ENCODE measurements at places on chromosomes 3 and 15. TPM values are rescaled to one million over a fixed set of nuclear protein-coding genes. Genes with fewer than 3 reads are reported as not detected.

The CHDH gene
- total RNA-seq = 15.9 TPM

The GOLGA8M gene
- total RNA-seq = 4.9 TPM

GRCh38 chr15:85047271-85047948, 65.8 kb downstream of the PDE8A start:
- no peaks in the 10 kb centered on the region for H3K4me1 ChIP-seq
- H3K36me3 ChIP-seq = no peaks in the 10 kb centered on the region
- no peaks in the 10 kb centered on the region for H3K27me3 ChIP-seq
- H3K4me3 ChIP-seq = no peak overlapping the region
- DNase-seq = peak; percentile 33
- H3K27ac ChIP-seq = peak overlapping the region; percentile 28

GRCh38 chr3:43236008-43236407, 50.3 kb upstream of the SNRK start:
- H3K4me1 ChIP-seq = peaks cover 4% of the 10 kb centered on the region
- H3K36me3 ChIP-seq = no peaks in the 10 kb centered on the region
- no peak for DNase-seq
- no peaks in the 10 kb centered on the region for H3K27me3 ChIP-seq

GRCh38 chr3:143700431-143700975, 147.8 kb downstream of the SLC9A9 start:
- H3K36me3 ChIP-seq = no peaks in the 10 kb centered on the region
- no peaks in the 10 kb centered on the region for H3K27me3 ChIP-seq
- H3K4me3 ChIP-seq = no peak overlapping the region
- no peak overlapping the region for H3K27ac ChIP-seq
- peaks cover 4% of the 10 kb centered on the region for H3K4me1 ChIP-seq
- DNase-seq = no peak

The MCF2L2 gene
- total RNA-seq = 0.90 TPM

- H3K27ac ChIP-seq = no peak overlapping the region
- no peaks in the 10 kb centered on the region for H3K27me3 ChIP-seq
- no peak overlapping the region for H3K4me3 ChIP-seq
Measured at GRCh38 chr3:11373235-11373634, 101.0 kb downstream of the ATG7 start.

The LOXL1 gene
- total RNA-seq = 29.1 TPM

The ITGA11 gene
- 12.1 TPM for total RNA-seq

DNA sequence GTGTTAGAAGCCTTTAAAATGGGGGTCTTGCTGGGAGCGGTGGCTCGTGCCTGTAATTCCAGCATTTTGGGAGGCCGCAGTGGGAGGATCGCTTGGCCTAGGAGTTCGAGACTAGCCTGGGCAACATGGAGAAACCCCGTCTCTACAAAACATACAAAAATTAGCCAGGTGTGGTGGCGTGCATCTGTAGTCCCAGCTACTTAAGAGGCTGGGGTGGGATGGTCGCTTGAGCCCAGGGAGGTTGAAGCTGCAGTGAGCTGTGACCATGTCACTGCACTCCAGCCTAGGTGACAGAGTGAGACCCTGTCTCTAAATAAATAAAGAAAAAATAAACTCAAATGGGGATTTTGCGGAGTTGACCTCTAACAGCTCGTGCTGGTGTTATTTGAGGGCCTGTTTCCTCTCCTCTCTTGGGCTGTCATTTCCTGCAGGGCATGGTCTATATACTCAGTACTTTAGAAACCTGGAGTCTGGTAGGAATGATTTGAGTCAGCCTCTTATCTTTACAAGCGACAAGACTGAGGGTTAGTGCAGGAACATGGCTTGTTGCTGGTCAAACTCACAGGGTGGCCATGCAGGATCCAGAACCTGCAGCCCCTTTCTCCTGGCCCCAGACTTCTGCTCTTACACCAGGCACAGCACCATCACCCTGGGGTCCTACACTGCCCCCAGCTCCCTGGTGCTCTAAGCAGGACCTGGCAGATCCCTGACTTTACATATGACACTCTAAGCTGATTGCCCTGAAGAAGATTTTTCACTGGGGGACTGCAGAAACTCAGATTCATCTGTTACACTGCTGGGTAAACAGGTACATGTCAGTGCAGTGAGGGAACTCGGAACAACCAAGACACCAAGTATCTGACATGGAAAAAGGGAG, 15.1 kb downstream of the EHD4 start:
- H3K4me1 ChIP-seq = no peaks in the 10 kb centered on the region
- DNase-seq = no peak
- no peaks in the 10 kb centered on the region for H3K27me3 ChIP-seq
- H3K36me3 ChIP-seq = no peaks in the 10 kb centered on the region

DNA sequence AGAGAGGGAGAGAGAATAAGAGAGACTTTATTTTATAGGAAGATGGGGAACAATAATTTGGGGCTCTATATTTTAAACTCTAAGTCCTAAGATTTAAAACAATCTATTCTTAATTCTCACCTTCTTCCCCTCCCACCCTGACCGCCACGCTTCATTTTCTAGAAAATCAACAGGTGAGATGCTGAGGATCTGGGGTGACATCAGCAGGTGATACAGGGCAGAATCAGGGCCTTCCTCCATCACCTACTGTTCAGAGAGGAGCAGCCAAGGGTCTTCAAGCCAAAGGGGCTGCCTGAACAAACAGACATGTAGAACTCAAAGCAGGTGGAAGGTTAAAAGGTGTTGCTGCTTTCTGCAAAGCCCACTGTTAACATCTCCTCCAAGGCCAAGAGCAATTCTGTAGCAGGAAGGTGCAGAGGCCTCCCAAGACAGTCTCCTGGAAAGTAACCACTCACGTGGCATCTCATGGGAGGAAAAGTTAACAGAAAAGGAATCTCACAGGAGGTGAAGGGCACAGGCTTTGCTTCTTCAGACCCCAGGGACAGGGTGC, 183.6 kb upstream of the TLE3 start:
- H3K36me3 ChIP-seq = no peaks in the 10 kb centered on the region
- H3K27me3 ChIP-seq = no peaks in the 10 kb centered on the region
- peaks cover 4% of the 10 kb centered on the region for H3K4me1 ChIP-seq
- H3K27ac ChIP-seq = no peak overlapping the region
- no peak overlapping the region for H3K4me3 ChIP-seq

The CCDC13 gene
- 12.6 TPM for total RNA-seq

DNA sequence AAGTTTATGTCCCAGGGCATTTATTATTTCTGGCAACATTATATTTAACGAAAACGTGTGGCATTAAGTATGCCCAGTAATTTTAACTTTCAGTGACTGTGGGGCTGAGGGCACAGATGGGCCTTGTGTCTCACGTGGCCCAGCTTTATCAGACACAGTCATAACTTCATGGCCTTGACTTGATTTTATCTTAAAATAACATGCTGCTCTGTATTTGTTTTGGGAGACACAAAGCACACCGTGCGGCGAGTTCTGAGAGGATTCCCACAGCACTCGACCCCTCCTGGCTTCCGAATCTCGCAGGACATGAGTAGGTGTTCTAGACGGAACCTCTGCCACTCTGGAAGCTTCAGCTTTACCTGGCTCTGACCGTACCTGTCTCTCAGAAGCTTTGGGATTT, 180.8 kb downstream of the ADAMTS17 start:
- no peak for DNase-seq
- H3K27me3 ChIP-seq = no peaks in the 10 kb centered on the region
- no peaks in the 10 kb centered on the region for H3K4me1 ChIP-seq
- no peaks in the 10 kb centered on the region for H3K36me3 ChIP-seq

The TRIM42 gene
- total RNA-seq = not detected

The STRIT1 gene
- not detected for total RNA-seq

GRCh38 chr15:40130799-40131502, 22.3 kb upstream of the BMF start:
- H3K27ac ChIP-seq = no peak overlapping the region
- no peaks in the 10 kb centered on the region for H3K36me3 ChIP-seq
- H3K4me1 ChIP-seq = no peaks in the 10 kb centered on the region
- no peak for DNase-seq
- H3K4me3 ChIP-seq = no peak overlapping the region

The MEIS2 gene
- 15.7 TPM for total RNA-seq
